ENCODE measurements at places on chromosomes 1 and 21.

GRCh38 chr1:235735621-235736020, 86.0 kb upstream of the GNG4 start:
- no peak for DNase-seq

GRCh38 chr1:19643602-19644394, at the start of gene NBL1:
Gene NBL1, plus strand, starts transcription at chr1:19644311. Its CDS starts 10,720 bp downstream, at chr1:19655031.
- peak; percentile 84 for DNase-seq

DNA sequence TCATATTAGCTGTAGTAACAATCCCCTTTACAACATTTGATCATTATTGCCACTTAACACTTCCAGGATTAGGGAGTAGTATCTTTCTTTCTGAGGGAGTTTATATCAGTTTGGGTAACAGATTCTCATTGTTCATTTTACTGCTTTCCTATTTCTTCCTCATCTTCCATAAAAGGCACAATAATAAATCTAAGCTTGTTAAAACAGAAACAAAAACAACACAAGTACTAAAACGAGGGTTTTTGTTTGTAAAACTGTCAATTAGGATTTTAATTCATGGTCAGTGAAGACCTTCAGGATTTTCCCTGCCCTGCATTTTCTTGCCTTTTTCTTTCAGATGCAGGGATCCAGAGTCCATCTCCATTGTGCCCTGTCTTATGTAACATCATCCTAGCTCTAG, 29.5 kb downstream of the TMED5 start:
- DNase-seq = no peak

GRCh38 chr21:37077403-37077802, 4.3 kb downstream of the TTC3 start:
- DNase-seq = no peak

DNA sequence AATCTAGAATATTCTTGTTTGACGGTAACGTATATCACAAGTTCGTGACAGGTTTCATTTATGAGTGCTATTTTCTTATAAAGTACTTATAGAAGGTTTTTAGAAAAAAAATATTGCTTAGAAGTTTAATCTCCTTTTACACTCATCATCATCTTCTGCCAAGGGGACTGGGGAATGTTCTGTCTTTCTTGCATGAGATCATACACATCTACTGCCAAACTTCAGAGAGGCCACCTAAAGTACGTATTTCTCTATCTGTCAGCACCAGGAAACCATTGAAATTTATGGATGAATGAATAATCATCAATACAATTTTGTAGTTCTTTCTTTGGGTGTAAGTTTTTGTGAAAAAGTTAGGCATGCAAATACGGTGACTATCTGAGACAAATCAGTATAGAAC, 245.8 kb downstream of the SPATA17 start:
- no peak for DNase-seq

- peak; percentile 78 for DNase-seq
Measured at GRCh38 chr1:31422505-31423319, 9.7 kb downstream of the SERINC2 start.

GRCh38 chr1:26829184-26829911, 2.9 kb downstream of the ZDHHC18 start:
- DNase-seq = peak; percentile 52

GRCh38 chr1:163897412-163898155, 575.8 kb downstream of the NUF2 start:
- DNase-seq = no peak

DNA sequence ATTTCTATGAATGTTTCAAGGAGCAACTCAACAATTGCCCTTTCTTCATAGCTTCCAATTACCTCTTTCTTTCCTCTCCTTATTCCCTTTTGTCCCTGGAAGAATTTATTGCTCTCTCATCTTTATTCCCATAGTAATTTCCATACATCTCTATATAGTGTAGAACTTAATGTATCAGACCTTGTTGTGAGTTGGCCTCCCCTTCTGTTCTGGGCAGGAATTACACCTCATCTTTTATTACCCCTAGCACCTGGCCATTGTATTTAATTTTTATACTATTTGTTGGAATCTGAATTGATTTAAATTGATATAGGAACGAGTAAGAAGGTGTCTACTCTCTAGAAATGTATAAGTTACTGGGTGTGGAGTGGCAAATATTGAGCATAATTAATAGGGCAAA, 114.5 kb downstream of the CACHD1 start:
- DNase-seq = no peak

DNA sequence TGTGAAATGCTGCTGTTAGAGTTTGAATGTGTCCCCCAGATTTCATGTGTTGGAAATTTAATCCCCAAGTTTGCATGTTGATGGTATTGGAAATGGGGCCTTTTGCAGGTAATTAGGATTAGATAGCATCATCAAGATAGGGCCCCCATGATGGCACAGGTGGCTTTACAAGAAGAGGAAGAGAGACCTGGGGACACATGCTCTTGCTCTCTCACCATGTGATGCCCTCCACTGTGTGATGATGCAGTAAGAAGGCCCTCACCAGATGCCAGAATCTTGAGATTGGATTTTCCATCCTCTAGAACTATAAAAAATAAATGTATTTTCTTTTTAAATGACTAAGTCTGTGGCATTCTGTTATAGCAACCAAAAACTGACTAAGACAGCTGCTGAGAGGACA, 57.0 kb upstream of the NEK7 start:
- DNase-seq = no peak

GRCh38 chr21:26925122-26925521, 41.8 kb downstream of the ADAMTS5 start:
- DNase-seq = no peak

DNA sequence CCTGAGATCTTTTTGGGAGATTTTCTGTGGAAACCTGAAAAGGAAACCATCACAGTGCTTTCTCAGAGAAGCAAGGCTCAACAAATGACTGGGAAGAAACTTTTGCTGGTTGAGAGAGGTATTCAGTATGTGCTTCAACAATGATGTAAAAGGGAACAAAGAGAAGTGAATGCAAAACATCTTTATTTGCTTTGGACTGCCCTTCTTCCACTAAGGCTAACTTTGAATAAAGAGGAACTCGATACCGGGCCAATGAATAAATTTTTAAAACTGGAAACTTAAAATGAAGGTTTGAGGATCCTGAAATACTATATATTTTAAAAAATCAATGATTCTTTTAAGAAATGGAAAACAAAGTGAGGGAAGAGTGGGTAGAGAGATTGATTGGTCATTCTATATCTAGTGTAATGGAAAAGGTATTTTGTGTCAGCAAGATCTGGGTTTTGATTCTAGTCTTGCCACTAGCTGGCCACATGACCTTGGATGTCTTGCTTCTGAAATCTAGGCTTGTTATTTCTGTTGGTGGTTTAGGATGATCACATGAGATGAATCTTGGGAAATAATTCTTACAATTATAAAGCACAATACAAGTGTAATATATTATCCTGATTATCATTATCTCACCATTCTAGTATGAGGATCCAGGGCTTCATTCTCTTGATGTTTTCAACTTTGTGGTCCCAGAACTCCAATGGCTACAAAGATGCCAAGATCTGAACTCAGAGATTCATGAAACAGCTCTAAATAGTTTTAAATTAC, 34.6 kb upstream of the APOBEC4 start:
- DNase-seq = no peak

DNA sequence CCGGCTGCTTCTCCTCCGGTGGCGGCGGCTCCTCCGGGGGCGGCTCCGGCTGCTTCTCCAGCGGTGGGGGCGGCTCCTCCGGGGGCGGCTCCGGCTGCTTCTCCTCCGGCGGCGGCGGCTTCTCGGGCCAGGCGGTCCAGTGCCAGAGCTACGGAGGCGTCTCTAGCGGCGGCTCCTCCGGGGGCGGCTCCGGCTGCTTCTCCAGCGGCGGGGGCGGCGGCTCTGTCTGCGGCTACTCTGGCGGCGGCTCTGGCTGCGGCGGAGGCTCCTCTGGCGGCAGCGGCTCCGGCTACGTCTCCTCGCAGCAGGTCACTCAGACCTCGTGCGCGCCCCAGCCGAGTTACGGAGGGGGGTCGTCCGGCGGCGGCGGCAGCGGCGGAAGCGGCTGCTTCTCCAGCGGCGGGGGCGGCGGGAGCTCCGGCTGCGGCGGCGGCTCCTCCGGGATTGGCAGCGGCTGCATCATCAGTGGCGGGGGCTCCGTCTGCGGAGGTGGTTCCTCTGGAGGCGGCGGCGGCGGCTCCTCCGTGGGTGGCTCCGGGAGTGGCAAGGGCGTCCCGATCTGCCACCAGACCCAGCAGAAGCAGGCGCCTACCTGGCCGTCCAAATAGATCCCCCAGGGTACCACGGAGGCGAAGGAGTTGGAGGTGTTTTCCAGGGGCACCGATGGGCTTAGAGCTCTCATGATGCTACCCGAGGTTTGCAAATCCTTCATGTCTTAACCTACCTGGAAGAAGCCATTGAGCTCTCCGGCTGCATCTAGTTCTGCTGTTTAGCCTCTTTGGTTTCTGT, 2.0 kb downstream of the LORICRIN start:
- DNase-seq = peak; percentile 13

DNA sequence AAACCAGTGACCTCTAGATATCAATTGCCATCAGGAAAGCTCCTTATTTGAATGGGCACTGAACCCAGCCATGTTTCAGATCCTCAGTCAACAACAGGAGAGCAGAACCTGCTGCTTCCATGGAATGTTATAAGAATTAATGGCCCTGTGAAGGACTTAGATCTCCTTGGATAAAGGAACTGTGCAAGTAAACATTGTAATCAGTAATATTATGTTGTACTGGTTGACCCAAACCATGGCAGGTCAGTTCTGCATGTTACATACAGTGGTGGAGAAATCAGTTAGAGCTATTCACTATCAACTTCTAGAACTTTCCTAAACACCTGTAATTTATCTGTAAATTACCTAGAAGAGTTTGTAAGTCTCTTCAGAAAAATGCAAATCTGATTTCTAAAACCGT, 11.2 kb upstream of the CLDN8 start:
- DNase-seq = no peak

DNA sequence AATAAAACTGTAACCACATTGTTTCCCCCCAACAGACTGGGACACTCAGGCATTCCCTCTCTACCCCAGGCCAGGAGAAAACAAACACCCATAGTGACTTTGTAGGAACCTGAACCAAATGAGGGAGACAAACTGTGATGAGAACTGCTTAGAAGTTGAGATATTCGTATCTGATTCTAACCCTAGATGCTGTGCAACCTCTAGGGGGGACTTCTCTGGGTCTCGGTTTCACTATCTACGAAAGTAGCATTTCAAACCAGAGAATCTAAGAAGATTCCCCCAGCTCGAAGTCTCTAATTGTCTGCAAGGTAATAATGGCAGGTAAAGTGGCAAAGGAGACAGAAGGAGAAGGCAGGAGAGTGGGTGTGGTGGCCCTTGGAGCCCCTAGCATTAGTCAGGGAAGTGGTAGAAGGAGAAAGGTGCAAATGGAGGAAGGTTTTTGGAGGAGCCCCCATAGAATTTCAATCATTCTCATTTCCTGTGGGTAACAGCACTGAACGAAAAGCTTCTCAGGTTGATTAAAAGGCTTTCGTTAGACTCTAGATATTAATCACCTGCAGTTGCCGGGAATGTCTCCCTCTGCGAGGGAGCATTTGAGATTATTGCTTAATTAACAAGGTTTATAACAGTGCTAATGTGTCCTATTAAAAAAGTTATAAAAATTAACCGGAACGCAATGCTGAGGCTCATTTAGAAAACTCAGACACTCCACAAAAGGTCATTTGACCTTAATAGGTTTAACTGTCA, 46.4 kb downstream of the BEND5 start:
- no peak for DNase-seq

GRCh38 chr1:38046884-38047602, 450 bp upstream of the POU3F1 start:
- peak; percentile 90 for DNase-seq

DNA sequence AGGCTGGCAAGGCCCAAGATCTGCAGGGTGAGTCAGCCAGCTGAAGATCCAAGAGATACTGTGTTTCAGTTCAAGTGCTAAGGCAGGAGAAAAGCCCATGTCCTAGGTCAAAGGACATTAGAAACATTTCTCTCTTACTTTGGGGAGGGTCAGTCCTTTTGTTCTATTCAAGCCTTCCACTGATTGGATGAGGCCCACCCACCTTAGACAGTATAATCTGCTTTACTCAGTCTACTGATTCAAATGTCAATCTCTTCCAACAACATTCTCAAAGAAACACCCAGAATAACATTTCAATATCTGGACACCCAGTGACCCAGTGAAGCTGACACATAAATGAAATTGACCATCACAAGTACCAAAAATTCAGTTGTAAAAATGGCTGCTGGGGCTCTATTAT, 367.8 kb upstream of the ZP4 start:
- no peak for DNase-seq

- DNase-seq = no peak
Measured at GRCh38 chr1:86841116-86841515, 72.8 kb downstream of the SELENOF start.

DNA sequence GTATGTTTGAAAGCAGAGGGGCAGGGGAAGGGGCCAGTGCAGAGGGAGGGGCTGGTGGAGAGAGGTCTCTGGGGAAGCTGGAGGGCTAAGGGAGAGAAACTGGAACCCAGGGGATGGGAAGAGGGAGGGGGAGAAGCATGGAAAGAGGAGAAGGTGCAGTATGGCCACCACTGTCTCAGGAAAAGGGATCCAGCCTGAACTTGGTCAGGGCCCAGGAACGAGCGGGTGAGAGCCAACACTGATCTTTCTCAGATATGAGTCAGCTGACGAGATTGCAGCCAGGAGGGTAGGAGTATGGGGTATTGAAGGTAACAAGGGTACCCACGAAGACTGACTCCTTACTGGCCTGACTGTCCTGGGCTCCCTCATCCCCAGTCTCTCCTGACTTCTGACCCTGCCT, 18.0 kb downstream of the TIE1 start:
- DNase-seq = no peak

DNA sequence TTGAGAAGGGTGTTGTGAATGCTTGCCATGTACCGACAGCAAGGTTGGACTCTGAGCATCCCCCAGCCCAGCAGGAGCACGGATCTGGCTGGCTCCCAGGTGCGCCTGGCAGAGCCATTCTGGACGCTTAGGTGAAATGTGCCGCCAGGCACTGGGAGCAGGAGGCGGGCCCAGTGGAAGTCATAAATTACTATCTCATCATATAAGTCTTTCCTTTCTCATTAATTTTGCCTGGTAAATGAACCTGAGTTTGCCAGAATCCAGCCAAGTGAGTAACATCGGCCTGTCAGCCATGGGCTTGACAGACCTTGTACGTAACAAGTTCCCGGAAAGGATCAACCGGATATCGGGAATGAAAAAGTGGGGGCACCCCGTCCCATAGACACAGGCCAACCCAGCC, 179.5 kb upstream of the ARHGEF16 start:
- DNase-seq = no peak

- no peak for DNase-seq
Measured at GRCh38 chr1:37400466-37401225, 73.7 kb upstream of the ZC3H12A start.

DNA sequence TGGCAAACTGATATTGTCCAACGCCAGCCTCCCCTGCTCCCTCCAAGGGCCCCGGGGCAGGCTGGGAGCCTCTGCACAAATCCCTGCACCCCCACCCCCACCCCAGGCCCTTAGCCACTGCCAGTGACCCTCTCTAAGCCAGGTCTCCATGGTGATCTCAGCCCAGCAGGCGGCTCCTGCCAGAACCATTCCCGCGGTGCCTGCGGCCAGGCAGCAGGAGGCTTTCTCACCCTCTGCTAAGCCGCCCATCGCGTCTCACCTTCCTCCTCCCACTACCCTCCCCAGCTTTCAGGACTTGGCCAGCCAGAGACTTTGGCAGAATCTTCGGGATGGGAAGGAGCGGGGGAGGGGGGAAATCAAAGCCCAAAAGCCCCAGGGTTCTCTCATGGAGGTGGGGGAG, 46.8 kb upstream of the WASF2 start:
- DNase-seq = no peak

GRCh38 chr1:39163469-39163868, 41.0 kb upstream of the MACF1 start:
- DNase-seq = no peak

- DNase-seq = no peak
Measured at GRCh38 chr1:22612671-22613571, 23.5 kb upstream of the C1QA start.
